HTR-8/SVneo (cell line): ENCODE measurements at places on chromosomes 2 and 18.
A peak's percentile ranks its signal among the peaks of the same experiment; 100 is the strongest.

- DNase-seq = peak; percentile 71
Observed at GRCh38 chr2:229273723-229274338, 2.7 kb upstream of the PID1 start.

- no peak for DNase-seq
Observed at GRCh38 chr2:174765576-174765975, 1.3 kb upstream of the CHRNA1 start.

DNA sequence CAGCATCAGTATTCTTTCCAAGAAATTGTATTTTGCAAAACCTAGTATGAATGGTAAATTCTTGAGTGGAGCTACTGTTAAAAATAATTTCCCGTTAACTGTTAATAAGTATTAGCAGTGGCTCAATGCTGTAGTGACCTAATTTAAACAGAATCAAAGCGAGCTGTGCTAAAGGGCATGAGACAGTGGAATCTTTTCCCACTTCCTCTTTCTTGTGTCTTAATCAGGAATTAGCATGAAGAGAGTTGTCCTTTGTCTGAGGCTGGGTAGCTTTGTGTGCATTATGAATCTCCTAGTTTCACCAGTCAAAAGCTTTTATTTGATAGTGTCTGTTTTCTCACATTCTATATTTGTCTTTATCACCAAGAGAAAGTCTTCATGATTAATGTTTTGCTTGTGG, 298.8 kb upstream of the GCFC2 start:
- no peak for DNase-seq

DNA sequence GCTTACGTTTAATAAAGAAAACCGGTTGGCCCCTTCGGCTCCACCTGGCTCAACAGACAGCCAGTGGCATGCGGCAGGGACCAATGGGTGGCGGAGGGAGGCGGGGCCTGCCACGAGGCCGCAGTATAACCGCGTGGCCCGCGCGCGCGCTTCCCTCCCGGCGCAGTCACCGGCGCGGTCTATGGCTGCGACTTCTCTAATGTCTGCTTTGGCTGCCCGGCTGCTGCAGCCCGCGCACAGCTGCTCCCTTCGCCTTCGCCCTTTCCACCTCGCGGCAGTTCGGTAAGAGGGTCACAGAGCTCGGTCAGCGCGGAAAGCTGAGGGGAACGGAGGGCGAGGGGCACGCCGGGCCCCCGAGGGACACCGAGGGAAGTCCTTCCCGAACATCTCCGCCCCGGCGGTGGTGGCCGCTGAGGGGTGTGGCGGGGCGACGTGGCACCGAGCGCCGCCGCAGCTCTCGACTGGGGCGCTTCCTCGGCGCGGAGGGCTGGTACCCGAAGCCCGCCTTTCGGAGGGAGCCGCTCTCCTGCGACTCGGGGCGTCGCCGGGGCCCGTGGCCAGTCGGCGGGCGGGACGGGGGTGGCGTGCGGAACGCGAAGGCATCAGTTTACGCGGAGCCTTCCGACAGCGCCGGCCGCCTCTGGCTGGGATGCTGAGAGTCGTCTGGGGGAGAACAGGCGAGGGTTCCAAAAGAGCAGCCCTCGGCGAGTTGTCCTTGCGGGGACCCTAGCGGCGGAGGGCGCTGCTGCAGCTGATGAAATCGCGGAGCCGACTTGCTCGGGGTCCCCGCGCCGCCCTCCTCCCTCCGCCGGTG, at the start of gene MTHFD2:
Gene MTHFD2 (plus strand): TSS at position 155 of the 814 bp plus-strand sequence. CDS start 27 bp downstream, at position 182.
- peak; percentile 99 for DNase-seq

DNA sequence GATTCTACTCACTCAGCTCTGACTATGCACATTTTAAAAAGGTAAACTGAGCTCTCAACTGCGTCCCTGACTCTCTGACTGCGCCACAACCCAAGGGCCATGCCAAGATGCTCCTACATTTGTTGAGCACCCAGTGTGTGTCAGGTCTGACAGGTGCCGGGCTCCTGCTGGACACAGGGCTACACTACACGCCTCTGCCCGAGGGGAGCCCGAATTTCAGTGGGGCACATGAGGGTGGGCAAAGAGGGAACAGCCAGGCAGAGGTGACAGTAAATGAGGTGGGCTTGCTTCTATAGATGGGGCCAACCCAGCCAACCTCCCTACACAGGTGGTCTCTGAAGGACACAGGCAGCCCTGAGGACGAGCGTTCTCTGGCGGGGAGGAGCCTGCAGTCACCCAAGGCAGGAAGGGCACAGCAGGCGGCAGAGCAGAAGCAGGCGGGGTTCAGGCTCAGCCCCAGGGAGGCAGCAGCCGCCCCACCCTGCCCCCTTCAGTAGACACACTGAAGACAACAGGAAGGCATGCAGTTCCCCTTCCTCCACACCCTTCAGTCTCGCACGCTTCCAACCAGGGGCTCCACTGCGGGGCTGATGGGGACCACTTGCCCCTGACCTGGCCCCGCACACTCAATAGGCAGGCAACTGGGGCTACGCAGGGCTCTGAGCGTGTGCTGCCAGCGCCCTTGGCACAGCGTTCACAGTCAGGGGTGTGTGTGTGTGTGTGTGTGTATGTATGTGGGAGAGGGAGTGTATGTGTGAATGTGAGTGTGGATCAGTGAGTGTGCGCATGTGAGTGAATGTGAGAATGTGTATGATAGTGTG, 98.4 kb downstream of the UXS1 start:
- DNase-seq = no peak

DNA sequence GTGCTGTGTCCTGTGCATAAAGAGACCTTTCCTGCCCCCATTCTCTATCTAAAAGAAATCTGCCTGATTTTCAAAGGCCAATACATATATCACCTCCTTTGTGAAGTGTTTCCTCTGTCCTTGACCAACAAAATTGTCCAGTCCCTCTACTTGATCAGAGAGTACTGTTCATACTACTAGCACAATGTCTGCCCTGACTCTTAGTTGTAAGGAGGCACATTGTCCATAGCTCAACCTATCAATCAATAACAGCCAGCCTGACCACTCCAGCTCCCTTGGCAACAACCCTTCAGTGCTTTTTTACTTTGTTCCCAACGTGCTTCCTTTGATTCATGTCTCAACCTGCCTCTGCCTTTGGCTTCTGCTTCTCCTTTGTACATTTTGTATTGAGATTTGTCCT, 398.9 kb downstream of the TRIB2 start:
- no peak for DNase-seq

GRCh38 chr2:234565201-234565600, 68.3 kb upstream of the ARL4C start:
- DNase-seq = no peak
